ENCODE measurements at places on chromosomes 6 and 20.

GRCh38 chr6:126188279-126188909 is 151.5 kb upstream of the CENPW start:
- DNase-seq, result no peak

- DNase-seq, result no peak
Observed at GRCh38 chr6:168599769-168600330, 158.9 kb downstream of the SMOC2 start.

DNA sequence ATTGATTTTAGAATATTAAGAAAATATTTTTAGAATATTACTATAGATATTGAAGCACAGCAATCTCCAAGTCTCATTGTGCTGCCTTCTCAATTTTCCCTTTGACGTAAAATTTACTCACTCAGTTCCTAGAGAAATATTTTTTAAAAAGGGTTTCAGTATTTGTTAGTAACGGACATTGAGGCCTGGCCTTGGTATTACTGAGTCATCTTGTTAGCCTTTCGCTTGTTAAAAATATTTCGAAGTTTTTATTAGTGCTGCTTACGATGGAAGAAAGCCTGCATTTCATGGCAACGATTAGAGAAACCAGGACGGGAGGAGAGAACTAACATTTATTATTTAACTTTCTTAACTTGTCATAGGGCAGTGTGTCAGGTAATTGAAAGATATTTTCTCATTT is 82.2 kb downstream of the TIAM2 start:
- no peak for DNase-seq

GRCh38 chr20:17911927-17912326 is 56.7 kb downstream of the SNX5 start:
- no peak for DNase-seq

- no peak for DNase-seq
Observed at GRCh38 chr20:31673943-31674463, 36.3 kb downstream of the COX4I2 start.

DNA sequence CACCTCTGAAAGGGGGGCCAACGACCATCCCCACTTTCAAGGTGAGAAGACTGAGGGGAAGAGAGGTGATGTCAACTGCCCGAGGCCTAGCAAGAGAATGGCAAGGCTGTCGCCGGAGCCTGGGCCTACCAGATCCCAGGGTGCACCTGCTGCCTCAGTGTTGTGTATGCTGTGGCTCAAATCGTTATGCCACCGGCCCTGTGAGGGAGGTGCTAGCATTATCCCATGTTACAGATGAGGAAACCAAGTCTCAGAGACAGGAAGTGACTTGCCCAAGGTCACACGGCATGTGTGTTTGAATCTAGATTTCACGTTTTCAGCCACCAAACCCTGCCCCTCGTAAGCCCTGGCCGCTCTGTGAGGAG is 152.5 kb downstream of the CEBPB start:
- no peak for DNase-seq

Measured in activated CD8-positive, alpha-beta memory T cell treated with anti-CD3 and anti-CD28 coated beads for 48 hours (primary cell).